M059J (cell line): ENCODE measurements at places on chromosomes 5 and 9.

DNA sequence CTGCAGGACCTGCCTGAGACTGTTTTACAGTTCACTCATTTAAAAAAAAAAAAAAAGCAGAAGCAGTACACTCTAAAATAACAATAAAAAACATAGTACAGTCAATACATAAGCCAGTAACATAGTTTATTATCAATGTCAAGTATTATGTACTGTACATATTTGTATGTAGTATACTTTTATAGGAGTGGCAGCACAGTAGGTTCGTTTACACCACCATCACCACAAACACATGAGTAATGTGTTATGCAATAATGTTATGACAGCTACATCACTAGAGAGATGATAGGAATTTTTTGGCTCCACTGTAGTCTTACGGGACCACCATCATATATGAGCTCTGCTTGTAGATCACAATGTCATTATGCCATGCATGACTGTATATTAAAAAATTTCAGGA lies 462.8 kb downstream of the ISL1 start:
- no peak for DNase-seq

DNA sequence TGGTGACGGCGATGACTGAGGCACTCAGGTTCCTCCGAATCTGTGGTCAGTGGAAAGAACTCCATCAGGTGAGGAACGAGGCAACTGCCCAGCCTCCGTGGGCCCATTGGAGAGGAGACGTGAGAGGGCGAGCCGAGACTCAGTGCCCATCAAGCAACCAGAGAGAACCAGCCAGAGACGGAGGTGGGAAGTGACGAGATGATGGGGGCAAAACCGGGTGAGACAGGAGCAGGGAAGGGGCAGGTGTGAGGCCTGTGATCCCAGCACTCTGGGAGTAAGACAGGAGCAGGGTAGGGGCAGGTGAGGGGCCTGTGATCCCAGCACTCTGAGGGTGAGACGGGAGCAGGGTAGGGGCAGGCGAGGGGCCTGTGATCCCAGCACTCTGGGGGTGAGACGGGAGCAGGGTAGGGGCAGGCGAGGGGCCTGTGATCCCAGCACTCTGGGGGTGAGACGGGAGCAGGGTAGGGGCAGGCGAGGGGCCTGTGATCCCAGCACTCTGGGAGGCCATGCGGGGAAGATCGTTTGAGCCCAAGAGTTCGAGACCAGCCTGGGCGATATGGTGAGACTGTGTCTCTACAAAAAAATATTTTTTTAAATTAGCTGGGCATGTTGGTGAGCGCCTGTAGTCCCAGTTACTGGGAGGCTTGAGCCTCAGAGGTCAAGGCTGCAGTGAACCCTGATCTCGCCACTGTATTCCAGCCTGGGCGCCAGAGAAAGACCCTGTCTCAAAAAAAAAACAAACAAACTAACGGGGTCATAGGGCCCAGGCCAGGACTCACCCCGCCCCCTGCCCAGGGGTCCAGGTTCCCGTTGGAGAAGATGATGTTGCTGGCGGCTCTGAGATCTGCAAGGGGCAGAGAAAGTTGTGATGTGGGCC lies 3.4 kb downstream of the DPP7 start:
- DNase-seq: no peak

- DNase-seq: no peak
These were observed 123.7 kb downstream of the ATG10 start for GRCh38 chr5:82095536-82095935.

DNA sequence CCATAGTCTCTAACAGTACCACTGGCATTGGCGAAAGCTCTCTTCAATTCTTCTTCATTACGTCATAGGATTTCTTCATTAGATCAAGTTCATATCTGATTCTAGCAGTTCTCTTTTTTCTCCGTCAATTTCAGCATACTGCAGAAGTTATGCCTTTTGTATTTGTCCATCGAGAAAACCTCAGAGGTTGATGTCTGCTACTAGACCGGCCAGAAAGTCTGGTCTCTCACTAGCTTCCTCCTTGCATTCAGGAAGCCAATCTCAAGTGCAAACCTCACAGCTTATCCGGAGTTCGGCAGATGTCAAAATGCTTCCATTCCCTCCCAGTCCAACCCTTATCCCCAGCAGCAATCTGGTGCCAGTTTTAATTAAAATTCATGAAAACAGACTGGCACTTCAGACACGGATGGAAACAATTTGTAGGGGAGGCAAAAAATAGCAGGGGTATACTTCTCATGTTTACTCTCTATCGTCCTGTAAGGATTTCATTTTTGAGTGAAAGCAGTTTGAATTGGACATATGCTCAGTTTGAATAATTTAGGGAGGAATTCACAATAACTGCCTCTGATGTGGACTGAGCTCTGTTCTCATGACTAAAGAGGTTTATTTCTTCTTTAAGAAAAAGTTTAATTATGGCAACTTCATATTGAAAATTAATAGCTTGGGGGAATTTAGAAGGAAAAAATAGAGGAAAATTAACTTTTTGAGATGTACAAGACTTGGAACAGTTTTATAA lies 56.4 kb upstream of the TMC1 start:
- DNase-seq: no peak

GRCh38 chr9:113621980-113622379 lies 158.5 kb downstream of the RGS3 start:
- DNase-seq: no peak

DNA sequence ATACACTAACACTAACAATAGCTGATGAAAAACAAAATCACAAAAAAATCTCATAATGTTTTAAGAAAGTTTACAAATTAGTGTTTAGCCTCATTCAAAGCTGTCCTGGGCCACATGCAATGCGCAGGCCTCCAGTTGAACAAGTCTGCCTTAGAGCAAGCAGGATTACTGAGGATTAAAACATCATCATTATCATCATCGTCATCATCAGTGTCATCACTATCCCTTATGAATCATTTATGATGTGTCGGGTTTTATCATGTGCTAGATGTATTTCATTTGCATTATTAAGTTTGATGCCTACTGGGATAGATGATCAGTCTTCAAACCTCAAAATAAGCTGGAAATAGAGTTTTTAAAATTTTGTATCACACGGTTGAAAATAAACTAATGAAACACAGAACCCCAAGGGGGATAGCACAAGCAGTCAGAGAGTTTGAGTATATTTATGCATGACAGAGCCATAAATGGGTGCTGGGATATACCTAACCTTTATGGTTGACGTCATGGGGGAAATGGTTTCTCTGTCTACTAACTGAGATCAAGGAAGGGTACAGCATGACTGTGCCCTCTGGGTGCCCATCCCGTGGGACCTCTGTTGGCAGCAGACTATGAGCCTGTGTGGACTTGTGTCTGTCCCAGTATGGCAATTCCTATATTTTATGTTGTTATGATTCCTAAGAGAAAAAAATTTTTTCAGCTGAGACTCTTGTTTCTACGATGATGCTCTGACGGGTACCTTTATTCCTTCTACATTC lies 150.3 kb upstream of the ADRA1B start:
- DNase-seq: no peak

- DNase-seq: no peak
These were observed 9.6 kb downstream of the PALM2AKAP2 start for GRCh38 chr9:109789556-109789955.

DNA sequence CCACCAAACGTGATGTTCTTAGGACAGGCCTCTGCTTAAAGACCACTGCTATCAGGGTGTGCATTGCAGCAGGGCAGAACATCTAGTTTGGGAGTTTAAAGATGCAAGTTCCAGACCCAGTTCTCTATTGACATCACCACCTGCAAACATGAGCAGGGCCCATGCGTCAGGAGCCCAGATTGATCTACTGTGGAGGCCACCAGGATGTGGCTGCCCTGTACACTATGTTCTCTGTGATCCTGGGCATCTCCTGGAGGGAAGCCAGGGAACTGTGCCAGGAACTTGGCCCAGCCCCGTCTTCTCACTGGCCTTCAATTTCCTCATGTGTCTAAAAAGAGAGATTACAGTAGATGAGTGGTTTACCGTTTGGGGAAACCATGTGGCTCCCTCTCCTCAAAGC lies 87.1 kb downstream of the PDE6A start:
- peak; percentile 83 for DNase-seq

GRCh38 chr9:132498531-132499210 lies 83.7 kb upstream of the BARHL1 start:
- peak; percentile 15 for DNase-seq

GRCh38 chr5:160221082-160221481 lies 8.2 kb upstream of the FABP6 start:
- DNase-seq: no peak

- DNase-seq: no peak
These were observed 200.8 kb upstream of the ST8SIA4 start for GRCh38 chr5:101103874-101104273.

DNA sequence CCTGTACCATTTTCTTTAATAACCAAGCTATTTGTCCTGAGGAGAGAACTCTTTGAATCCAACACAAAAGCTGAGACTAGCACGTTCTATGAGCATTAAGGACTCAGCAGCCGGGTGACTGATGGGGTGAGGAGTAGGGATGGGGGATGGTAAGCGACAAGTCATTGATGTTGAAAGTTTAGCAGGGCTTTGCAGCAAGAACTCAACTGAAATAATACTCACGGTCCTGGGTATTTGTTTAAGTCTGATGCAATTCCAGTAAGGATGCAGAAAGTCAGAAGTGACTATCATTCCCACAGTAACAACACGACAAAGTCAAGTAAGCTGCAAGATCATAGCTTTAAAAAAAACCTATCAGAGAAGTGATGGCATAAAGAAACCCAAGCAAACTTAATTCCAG lies 131.1 kb downstream of the ACTL7B start:
- DNase-seq: no peak

GRCh38 chr9:29659014-29659413 lies 2085.7 kb upstream of the C9orf72 start:
- DNase-seq: peak; percentile 7

DNA sequence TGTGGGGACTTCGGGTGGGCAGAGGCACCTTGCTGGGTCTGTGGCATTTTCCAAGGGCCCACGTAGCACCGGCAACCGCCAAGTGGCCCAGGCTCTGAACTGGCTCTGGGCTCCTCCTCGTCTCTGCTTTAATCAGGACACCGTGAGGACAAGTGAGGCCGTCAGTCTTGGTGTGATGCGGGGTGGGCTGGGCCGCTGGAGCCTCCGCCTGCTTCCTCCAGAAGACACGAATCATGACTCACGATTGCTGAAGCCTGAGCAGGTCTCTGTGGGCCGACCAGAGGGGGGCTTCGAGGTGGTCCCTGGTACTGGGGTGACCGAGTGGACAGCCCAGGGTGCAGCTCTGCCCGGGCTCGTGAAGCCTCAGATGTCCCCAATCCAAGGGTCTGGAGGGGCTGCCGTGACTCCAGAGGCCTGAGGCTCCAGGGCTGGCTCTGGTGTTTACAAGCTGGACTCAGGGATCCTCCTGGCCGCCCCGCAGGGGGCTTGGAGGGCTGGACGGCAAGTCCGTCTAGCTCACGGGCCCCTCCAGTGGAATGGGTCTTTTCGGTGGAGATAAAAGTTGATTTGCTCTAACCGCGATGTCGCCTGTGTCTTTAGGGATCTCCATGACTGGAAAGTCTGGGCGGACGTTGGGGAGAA lies 5.8 kb downstream of the DPP7 start:
- DNase-seq: no peak

DNA sequence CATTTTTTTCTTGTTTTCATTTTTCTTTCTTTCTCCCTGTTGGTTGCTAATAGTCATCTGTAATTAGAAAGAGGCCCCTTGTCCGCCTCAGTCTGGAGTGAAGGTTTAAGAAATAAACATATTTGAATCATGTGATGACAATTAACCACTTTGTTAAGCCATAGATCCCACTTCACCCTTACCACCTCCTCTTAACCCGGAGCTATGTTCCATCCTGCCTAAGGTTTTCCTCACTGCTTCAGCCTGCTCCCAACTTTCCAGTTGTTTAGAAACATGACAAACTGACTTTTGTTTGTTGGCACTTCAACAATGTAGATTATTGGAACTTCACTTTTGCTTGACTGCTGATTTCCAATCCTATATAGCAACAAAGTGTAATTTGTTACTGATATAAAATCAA lies 37.4 kb upstream of the SSBP2 start:
- DNase-seq: no peak

DNA sequence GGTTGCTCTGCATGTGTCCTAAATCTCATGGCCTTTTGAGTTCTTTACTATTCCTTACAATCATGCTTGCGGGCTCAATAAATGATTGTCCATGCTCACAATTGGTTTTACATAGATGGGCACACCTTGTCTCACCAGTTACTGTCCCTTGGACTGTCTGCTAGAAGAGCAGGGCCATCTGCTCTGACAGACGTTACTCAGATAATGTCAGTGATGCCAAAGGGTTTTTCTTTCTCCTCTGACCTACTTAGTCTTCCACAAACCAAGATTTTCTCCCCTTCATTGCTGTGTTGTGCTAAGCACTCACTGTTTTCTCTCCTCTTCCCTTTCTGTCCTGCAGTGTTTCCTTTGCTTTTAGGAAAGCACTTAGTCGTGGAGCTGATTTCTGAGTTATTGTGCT lies 562.3 kb downstream of the KIF4B start:
- no peak for DNase-seq

DNA sequence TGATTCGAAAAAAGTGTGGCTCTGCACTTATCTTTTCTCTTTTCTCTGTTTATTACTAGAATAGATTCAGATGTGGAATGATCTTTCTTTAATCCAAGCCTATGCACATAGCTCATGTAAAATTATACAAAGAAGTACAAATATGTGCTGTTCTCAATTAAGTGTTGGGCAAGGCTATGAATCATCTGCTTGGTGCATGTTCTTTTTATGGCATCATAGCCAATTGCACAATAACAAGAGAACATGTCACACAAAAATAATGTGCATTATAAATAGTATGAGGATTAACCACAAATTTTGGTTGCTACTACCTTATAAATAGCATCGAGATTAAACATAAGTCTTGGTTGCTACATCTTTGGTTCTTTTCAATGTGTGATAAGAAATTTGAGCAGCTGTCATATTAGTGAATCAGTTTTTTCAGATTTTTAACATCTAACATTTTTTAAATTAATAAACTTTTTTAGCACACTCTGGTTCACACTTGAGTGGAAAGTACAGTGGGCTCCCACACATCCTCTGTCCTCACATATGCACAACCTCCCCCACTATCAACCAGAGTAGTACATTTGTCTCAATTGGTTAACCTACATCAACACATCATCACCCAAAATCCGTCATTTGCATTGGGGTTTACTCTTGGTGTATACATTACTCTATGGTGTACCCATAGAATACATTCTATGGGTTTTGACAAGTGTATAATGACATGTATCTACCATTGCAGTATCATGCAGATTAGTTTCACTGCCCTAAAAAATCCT lies 6.8 kb upstream of the RECK start:
- DNase-seq: peak; percentile 93

- DNase-seq: no peak
These were observed 26.2 kb downstream of the TERT start for GRCh38 chr5:1268666-1269065.

GRCh38 chr5:143752165-143752850 lies 59.7 kb upstream of the HMHB1 start:
- no peak for DNase-seq

DNA sequence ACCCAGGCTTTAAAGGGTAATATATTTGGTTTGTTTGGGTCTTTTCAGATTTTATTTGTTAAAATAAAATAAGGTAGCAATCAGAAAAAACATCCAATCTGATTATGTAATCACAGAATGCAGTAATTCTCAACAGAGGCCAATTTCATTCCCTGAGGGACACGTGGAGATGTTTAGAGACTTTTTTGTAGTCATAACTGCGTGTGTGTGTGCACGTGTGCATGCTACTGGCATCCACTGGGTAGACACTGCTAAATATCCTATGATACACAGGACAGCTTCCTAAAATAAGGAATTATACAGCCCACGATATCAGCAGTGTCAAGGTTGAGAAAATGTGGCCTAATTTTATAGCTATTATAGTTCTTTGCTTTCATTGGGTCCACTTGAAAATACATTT lies 180.8 kb upstream of the KLF9 start:
- no peak for DNase-seq
